Effector CD8-positive, alpha-beta T cell (primary cell): ENCODE measurements at places on chromosomes 4 and X.

GRCh38 chr4:2615821-2616220, 79.4 kb downstream of the FAM193A start:
- DNase-seq, result no peak

DNA sequence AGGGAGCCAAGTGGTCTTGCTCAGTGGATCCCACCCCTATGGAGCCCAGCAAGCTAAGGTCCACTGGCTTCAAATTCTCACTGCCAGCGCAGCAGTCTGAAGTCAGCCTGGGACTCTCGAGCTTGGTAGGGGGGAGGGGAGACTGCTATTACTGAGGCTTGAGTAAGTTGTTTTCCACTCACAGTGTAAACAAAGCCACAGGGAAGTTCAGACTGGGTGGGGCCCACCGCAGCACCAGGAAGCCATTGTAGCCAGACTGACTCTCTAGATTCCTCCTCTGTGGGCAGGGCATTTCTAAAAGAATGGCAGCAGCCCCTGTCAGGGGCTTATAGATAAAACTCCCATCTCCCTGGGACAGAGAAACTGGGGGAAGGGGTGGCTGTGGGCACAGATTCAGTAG, 721.0 kb upstream of the NDST4 start:
- no peak for DNase-seq

GRCh38 chrX:131828482-131828881, 194.6 kb upstream of the STK26 start:
- DNase-seq, result no peak

DNA sequence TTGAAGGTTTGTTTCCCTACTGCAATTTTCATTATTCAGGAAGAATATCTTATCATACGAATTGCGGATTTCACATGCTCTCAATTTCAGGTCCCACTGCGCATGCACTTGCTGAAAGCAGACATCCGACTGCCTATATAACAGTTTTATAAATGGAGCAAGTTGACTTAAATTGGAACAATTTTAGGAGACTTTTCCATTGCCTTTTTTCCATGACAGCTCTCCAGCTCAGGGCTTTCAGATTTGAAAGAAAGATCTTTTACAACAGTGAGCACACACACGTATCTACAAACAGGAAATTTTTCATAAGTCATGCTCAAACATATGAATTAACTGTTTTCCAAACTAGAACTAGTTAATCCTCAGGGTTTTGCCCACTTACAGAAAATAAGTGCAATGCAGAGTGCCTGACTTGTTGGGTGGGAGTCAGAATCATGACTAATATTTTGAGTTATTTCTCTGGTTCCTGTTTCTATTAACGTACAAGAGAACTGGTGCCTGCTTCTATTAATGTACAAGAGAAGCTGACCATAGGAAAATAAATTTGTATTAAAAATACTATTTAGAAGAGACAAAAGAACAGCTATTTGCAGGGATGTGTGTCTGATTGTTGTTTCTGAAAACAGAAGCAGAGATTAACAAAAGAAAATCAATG, 137.9 kb downstream of the GPC3 start:
- DNase-seq, result no peak

- no peak for DNase-seq
These were observed 234.8 kb downstream of the SHOX start for GRCh38 chrX:865422-865821.

GRCh38 chr4:188778905-188779304, 639.7 kb downstream of the TRIML1 start:
- no peak for DNase-seq

DNA sequence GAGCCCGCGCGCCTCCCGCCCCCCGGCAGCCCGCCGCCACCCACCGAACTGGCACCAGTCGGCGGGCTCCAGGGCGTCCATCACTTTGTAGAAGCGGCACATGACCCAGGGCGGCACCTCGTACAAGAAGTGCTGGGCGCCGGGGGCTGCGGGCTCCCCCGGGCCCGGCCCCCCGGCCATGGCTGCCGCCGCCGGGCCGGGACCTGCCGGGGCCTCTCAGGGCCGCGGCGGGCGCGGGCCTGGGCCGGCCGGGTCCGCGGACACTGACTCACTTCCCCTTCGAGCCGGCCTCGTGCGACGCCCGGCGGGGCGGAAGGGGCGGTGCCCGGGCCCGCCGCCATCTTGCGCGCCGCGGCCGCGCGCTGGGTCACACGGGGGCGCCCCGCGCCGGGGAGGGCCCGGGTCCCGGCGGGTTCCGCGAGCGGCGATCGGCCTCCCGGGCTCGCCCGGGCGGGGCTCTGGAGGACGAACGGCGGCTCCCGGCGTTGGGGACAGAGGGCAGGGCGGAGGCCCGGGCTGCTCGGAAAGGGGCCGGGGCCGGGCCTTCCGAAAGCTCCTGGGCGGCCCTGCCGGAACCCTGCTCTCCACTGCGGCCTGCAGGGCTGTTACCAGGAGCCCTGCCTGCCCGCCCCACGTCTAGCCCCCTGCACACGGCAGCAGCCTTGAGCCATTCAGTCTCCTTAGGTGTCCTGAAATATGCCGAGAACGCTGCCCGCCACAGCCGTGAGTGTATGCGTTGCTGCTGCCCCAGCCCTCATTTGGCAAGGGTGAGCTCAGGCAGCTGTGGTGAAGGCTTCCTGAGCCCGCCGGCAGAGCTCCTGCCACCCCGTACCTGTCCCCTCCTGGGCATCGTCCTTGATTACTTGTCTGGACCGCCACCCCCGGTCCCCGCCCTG, at the start of gene IRAK1:
Gene IRAK1, minus strand, starts transcription at position 270 of the 896 bp plus-strand sequence. Its CDS starts 90 bp downstream, at position 180.
- DNase-seq, result peak; percentile 12

GRCh38 chrX:13470685-13470977, 98.8 kb upstream of the EGFL6 start:
- DNase-seq, result no peak

- DNase-seq, result no peak
These were observed 173.7 kb downstream of the VSIG4 start for GRCh38 chrX:65866146-65866545.

- no peak for DNase-seq
These were observed 167.5 kb downstream of the DCTD start for GRCh38 chr4:182749667-182750167.

- no peak for DNase-seq
These were observed 197.6 kb downstream of the SCFD2 start for GRCh38 chr4:53168228-53168627.

DNA sequence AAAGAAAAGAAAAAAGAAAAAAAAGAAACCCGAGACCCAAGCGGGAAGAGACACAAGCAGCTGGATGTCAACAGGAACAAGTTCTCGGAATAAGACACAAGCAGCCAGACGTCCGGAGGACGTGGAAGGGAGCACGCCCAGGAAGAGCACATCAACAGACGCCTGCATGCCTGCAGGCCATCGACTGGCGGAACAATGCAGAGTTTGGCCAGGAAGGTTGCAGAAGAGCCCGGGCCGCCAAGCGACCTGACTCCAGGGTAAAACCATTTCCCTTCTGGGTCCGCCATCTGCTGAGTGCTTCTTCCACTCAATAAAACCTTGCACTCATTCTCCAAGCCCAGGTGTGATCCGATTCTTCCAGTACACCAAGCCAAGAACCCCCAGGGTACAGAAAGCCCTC, 95.6 kb upstream of the PRR32 start:
- DNase-seq, result no peak

GRCh38 chr4:118953276-118953675, 64.6 kb downstream of the SYNPO2 start:
- no peak for DNase-seq

DNA sequence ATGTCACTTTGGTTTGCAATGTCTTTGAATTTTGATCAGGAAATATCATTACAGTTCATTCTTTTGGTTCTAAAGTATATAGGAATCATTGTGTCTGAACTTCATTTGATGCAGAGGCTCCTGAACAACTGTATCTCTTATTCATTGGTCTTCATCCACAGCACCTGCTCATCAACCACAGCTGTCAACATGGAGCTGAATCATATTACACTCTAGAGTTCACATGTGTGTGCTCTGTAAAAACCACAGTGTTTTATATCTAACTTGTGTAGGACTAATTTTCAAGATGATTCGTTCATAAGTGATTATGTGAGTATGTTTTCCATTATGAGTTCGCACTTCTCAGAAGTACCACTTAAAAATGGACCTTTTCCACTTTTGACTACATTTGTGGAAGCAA, 643.3 kb upstream of the FAM241A start:
- no peak for DNase-seq

- DNase-seq, result no peak
These were observed 283.9 kb downstream of the SMARCA1 start for GRCh38 chrX:129239371-129239770.

- no peak for DNase-seq
These were observed 13.8 kb upstream of the STK26 start for GRCh38 chrX:132009350-132009749.

DNA sequence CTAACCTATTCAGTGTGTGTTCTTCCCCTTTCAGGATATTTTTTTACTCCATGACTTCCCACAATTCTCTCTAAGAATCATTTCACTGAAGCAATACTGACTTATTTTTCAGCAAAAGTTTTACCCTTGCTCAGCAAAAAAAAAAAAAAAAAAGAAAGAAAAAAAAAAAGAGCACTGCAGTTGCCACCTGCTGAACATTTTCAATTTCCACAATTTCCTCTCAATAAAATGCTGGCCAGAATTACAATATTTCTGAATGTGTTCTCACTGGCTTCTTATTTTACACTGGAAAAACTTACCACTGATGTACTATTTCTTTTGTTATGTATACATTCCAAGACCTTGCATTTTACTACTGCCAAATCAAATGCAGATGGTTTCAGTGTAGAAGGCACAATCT, 210.4 kb downstream of the PAPSS1 start:
- DNase-seq, result no peak

- no peak for DNase-seq
These were observed 91.6 kb downstream of the NYX start for GRCh38 chrX:41538707-41539106.

DNA sequence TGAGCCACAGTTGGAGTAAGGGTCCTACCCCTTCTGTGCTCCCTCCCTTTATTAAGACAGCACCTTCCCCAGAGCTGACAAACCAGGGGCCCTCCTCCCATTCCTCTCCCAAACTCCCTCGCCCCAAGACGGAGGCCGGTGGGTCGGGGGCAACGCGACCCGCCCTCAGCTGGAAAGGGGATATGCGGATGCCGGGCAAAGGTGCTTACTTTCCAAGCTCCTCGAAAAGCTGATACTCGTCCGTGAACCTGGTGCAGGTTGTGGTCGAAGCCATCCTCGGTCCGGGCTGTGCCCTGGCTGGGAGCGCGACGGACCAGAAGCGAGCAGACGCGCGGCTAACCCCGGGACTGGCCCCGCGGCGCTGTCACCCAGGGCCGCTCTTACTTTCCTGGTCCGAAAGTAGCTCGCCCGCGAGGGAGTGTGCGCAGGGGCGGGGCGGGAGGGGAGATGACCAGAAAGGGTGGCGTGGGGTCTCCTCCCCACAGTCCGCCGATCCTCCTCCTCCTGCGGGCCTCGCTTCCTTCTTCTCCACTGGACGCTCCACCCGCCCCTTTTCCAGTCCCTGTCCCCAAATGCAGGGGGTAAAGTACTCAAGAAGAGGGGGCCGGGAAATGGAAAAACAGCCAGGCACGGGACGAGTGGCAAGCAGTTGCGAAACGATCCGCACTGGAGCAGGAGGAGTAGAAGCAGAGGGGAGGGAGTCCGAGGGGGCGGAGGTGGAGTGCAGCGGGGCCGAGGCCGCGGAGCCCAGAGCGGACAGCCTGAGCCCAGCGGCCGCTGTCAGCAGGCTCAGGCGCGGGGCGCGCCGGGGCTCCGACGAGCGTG, 531 bp downstream of the CAMK2D start:
- peak; percentile 41 for DNase-seq

GRCh38 chrX:70480660-70481018, 36.0 kb downstream of the DLG3 start:
- DNase-seq, result no peak

DNA sequence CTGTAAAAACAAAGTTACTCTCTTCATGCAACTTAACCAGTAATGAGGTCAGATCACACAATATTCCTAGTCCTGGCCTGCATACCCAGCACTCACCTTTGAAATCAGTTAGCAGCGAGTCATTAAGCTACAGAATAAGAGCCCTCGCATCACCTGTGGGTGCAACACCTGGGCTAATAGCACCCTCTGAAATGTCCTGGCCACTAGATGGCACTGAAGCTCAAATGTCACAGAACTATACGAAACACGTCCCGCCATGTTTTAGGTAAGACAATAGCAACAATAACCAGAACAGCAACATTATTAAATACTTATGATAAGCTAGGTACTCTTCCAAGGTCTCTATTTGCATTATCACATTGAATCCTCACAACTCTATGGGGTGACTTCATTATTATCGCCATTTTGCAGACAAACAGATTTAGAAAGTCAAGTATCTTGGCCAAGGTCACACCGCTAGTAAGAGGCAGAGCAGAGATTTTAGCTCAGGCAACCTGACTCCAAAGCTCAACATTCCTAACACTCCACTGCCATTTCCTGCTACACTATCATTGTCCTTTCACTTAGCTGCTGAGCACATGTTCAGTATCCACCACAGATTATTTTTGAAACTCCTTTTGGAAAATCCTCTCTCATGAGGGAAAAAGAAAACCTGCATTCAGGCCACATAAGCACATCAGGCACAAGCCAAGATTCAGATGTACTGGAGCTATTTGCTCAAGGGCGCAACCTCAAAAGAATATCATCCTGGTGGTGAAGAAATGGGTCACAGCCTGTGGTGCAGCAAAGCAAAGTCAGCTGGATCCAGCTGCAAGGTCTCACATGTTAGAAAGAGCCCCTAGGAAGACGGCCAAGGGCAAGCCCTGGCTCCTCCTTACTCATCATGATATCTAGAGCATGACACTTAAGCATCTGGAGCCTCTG, 59.5 kb upstream of the KDR start:
- no peak for DNase-seq

DNA sequence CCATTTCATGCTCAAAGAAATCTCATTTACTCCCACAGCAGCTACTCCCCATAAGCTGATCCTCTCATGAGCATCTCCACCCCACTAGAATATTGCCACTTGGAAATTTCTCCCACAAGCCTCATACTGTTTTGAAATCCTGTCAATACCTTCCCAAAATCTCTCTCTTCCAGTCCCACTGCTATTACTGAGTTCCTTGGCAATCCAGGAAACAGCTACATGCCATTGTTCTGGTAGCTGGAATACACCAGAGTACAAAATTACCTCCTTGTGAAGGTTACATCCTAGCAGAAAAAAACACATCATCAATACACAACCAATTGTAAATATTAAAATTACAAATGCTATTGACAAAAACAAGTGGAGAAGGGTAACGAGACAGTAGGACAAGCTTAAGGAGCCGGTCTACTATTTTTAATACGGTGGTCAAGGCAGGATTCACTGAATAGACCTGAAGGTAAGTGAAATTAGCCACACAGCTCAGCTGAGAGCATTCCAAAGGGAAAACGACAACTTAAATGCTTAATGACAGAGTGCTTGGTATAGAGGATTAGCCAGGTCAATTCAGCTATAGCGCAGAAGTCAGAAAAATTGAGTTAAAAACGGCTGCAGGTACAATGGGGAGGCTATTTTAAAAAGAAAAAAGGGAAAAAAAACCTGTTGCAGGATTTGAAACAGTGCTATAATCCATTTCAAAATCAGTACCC, 6.4 kb downstream of the RPL9 start:
- DNase-seq, result no peak

- peak; percentile 1 for DNase-seq
These were observed 28.1 kb downstream of the SLC16A2 start for GRCh38 chrX:74449322-74449936.
